ENCODE measurements at places on chromosomes 3 and 15. TPM values are rescaled to one million over a fixed set of nuclear protein-coding genes. Genes with fewer than 3 reads are reported as not detected.

- no peak for DNase-seq
Measured at GRCh38 chr3:108394016-108394415, 97.7 kb downstream of the HHLA2 start.

DNA sequence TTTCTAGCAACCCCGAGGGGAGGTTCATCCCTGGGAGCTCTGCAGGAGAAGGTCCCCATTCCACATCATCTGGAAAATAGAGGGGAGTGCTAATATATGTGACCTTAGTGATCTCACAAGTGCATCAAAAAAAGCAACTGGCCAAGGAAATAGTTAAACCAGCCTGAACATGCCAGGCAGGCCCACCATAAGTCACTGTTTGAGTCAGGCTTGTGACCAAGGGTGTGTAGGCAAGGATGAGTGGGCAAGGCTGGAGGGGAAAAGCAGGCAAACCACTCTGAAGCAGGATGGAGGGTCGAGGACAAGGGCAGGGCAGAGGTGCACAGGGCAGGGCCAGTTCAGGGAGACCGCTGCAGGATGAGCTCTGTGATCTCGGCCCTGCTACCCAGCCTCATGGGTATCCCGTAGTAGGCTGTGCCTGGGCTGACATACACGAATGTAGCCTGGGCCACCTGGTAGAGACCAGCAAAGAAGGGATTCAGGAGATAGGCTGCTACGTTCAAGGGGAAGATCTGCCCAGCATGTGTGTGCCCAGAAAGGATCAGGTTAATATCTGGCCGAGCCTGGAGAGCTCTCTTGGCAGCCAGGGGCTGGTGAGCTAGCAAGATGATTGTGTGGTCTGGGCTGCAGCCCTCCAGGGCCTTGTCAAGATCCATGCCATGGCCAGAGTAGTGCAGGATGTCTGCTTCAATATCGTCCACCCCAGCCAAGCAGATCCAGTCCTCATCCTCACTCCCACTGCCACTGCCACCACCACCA, 4.3 kb downstream of the GLB1 start:
- DNase-seq = no peak

The MESP2 gene
- not detected for total RNA-seq

The GOLGA6L10 gene
- 0.33 TPM for total RNA-seq

The MCF2L2 gene
- 0.08 TPM for total RNA-seq

DNA sequence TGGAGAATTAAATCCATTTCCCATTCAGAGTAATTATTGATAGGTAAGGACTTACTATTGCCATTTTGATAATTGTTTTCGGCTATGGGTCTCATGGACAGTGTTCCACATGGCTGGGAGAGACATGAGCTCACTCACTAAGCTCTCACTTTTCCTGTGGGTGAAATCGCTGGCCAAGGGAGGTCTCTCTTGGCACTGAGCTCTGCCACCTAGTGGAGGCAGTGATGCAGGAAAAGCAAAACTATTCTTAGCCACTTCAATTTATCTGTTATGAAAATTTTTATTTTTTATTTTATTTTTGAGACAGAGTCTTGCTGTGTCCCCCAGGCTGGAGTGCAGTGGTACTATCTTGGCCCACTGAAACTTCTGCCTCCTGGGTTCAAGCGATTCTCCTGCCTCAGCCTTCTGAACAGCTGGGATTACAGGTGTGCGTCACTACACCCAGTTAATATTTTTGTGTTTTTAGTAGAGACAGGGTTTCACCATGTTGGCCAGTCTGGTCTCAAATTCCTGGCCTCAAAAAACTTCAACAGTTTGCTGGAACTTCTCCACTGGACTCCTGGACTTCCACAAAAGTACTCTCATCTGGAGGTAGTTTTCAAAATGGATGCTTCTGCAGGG, 4.7 kb upstream of the RNF13 start:
- peak; percentile 79 for DNase-seq

Measured in right atrium auricular region (tissue), 2 donors.